ENCODE measurements at places on chromosomes 12 and 14.

- DNase-seq = no peak
These were observed 42.4 kb downstream of the CACNA2D4 start for GRCh38 chr12:1876086-1876485.

- no peak for DNase-seq
These were observed 111.2 kb upstream of the FLRT2 start for GRCh38 chr14:85418721-85419120.

- DNase-seq = no peak
These were observed 76.1 kb downstream of the TTC7B start for GRCh38 chr14:90740081-90740480.

GRCh38 chr14:71135496-71135895 lies 228.2 kb downstream of the PCNX1 start:
- DNase-seq = no peak

GRCh38 chr12:1576410-1577241 lies 17.8 kb downstream of the FBXL14 start:
- no peak for DNase-seq

DNA sequence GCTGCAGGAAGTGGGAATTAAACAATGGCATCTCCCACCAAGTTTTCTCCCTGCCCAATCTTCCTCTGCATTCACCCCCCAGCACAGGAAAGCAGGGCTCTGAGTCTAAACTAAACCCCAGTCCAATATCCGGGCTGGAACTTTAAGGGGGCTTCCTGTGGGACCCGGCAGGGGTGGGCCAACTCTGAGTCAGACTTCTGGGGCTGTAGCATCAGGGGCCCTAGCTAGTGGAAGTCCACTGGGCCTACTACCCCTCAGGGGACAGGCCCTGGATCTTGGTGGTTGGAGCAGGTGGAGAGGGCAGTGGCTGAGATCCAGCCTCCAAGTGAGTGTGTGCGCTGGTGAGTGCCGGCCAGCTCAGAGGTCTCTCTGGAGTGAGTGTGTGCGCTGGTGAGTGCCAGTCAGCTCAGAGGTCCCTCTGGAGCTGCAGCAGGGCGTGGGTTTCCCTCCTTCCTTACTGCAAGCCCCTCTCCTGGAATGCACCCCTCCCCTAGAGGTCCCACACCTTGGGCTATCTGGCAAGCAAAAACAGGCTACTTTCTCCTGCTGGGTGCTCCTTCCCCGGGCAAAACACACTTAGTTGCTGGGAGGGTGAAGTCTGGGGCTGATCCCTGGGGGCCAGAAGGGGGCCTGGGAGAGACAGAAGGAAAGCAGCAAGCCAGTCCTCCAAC lies 5.6 kb upstream of the LHX5 start:
- DNase-seq = no peak

GRCh38 chr14:87102811-87103378 lies 890.1 kb downstream of the GALC start:
- no peak for DNase-seq

GRCh38 chr14:75016815-75017214 lies 14.1 kb downstream of the EIF2B2 start:
- DNase-seq = no peak

DNA sequence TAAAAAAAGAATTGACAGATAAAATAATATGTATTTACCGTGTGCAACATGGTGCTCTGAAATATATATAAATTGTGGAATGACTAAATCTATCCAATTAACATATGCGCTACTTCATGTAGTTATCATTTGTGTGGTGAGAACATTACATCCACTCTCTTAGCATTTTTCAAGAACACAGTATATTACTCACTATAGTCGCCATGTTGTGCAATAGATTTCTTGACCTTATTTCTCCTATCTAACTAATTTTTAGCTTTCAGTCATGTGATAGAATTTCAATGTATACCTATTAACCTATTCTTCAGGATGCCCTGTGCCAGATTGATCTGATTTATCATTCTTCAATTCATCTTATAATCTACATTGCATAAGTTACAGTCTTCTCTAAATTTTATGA lies 178.6 kb downstream of the BCAT1 start:
- no peak for DNase-seq

DNA sequence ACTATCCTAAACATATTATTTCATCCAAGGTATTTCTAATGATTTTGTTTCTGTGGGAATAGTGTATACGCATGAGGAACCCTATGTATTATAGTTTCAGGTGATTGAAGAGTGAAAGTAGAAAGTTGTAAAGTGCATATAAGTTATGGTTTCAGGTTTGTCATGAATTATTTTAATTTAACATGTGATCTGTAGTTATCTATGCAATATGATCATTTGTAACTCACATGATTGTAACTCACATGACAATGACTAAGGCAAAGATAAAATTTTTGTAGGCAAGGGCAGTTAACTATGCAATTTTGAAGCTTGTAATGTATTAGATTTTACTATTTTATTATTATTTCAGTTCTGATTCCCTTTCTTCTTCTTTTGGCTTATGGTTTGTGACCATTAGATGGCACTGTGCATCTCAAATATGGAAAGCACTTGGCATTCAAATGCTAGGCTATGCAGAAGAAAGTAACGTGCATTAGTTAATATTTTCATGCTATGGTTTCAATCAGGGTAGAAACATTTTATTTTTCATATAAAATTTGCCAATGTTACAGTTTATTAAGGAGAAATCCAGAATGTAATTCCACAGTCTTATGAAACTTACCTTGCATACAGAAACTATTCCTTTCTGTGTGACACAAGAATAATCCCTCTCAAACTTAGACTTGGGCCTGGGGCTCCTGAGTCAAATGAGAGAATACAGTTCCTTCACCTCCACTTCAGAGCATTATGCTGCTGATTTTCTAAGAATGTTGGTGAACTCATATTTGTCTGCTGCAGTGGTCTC lies 15.8 kb upstream of the TMEM30B start:
- peak; percentile 8 for DNase-seq

DNA sequence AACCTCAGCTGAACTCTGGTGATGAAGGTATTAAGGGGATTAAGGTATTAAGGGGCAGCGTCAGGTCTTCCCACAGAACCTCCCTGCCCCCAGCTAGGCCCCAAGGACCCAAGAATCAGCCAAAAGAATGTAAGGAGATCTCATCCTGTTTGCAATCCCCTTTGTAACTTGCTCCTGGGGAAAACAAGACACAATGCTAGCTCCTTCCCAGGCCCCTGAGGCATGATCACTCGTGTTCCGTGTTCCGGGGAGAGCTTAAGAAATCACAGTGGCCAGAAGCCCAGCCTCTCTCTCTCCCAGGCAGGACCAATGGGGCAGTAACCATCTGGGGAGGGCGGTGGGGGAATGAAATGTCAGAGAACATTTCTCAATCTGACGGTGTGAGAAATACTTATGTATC lies 33.2 kb downstream of the PIGH start:
- no peak for DNase-seq

- no peak for DNase-seq
These were observed 51.2 kb downstream of the NDUFA12 start for GRCh38 chr12:94952325-94952724.

GRCh38 chr12:67651132-67651695 lies 2.7 kb downstream of the DYRK2 start:
- no peak for DNase-seq

GRCh38 chr14:100142073-100143040 lies 17.1 kb downstream of the DEGS2 start:
- peak; percentile 78 for DNase-seq
